SK-MEL-5 (cell line): ENCODE measurements at places on chromosomes 11 and 22.

- no peak for DNase-seq
Measured at GRCh38 chr11:83564870-83565269, 278.7 kb upstream of the CCDC90B start.

- DNase-seq = no peak
Measured at GRCh38 chr11:40139536-40139935, 1319.9 kb downstream of the LRRC4C start.

DNA sequence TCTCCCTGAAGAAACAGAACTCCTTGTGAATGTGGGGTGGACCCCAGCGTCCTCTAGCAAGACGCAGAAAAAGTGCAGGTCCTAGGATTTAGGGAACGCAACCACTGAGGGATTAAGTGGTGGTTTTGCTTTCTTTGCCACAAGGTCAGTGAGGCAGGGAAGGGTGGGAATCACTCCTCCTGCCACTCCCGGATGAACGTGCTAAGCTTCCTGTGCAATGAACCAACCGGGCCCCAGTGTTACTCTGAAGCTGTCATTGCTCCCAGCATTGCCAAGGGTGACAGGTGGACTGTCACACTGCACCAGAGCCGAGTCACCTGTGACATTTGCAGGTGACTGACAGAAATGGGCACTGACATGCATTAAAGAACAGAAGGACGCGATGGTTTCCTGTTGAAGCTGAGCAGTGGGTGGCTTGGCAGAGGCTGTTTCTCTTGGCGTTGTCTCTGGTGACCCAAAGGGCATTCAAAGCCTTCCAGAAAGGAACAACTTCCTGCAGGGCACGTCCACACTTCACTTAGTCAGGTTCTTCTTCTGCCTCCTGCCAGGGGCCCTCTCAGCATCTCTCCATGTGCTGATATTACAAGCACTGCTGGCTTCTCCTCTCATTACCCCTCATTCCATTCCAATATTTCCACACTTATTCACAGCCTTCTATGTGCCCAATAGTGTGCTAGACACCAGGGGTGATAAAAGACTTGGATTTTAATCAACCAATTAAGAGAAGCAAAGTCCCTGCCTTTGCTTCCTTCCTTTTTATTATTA, 9.7 kb downstream of the KIRREL3 start:
- no peak for DNase-seq

GRCh38 chr22:37011472-37011871, 7.8 kb downstream of the TST start:
- no peak for DNase-seq

DNA sequence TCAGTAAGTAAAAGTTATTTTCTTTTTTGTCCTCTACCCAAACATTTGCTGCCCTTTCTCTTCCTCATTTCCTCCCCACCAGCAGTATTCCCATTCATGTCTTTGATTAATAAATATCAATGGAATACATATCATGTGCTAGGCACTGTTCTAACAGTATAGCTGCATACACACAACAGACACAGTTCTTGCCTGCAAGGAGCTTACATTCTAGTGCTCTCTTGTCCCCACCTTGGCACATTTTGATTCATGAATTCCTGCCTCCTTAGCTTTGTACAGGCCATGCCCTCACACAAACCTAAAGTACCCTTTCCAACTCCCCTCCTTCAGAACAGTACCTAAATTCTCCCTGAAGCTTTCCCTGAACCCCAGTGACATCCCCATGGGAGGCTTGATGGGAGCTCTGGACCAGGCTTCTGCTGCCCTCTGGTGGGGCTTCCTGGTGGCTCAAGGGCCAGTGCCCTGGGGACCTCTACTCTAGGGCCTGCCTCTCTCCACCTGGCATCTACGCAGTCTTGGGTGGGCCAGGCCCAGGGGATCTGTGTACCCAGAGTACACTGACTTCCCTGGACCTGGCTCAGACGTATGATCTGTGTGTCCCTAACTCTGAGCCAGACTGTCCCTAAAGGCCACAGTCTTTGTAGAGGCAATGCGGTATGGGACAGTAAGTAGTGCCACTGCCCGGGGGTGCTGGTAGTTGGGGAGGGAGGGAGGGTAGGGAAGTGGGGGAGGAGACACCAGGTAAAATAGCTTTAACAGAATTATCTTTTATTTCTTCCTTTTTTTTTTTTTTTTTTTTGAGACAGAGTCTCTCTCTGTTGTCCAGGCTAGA, 14.1 kb downstream of the RPS13 start:
- peak; percentile 74 for DNase-seq

DNA sequence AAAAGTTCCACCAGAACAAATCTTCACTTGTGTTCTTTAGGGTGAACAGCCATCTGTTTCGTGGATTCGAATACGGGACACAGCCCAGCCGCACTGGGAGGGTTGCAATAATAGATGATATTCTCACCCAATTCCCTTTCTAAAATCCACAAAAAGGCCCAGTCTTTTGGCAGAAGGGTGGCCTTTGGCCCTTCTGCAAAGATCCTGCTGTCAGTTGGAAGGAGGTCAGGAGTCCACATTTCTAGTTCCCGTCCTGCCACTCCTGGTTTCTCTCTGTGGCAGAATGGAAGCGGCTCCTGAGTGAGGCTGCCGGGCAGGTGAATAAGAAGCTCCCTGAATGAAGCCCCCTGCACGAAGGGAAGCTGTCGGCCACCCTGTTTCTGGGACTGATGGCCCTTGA, 11.2 kb upstream of the LINC01488 start:
- no peak for DNase-seq

GRCh38 chr11:2744166-2744565, 44.4 kb upstream of the KCNQ1OT1 start:
- DNase-seq = no peak

DNA sequence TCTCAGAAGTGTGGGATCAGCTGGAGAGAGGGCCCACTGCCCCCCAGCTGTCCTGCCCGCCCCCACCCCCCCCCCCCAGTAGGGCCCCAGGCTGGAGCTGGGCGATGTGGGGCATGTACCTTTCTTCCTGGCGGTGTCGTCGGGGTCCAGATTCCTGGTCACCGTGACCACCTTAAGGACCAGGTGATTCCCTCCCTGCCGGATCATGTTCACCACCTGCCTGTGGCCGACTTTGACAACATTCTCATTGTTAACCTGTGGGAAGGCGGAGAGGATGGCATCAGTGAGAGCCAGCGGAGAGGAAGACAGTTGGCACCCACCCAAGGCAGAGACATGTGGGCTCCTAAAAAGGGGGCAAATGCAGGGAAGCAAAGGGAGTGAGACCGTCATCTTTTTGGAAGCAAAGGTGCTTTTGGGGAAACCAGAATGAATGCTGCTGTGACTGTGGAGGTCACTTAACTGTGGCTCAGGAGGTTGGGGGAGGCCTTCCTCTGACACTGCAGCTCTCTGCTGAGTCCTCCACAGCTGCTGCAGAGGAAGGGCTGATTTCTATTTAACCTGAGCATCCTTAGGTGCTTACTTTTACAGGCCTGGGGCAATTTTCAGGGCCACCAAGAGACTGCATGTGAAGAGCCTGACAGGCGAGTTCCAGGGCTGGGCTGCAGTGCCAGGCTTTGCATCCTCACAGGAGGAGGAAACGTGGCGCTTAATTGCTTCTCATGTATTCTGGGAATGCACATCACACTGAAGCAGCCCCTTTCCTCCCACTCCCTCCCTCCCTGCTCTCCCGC, 104.5 kb downstream of the CTTN start:
- DNase-seq = no peak

DNA sequence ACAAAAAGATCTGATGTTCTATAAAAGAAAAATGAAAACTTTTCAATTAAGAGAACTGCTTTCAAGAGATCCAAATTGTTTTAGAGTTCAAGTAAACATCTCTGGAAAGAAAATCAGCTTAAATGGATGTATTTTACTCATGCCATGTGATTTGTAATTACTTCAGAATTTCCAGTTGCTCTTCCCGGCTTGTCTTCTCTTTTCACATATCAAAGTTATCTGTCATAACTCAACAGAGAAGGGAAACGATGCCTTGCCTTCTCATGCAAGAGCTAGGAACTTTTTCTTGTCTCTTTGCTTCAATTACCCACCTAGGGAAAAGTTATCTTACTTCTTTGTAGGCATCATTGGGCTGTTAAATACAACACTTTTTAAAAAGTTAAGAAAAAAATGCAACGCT, 255.2 kb upstream of the POU2AF2 start:
- no peak for DNase-seq

GRCh38 chr22:37018815-37019308, 385 bp downstream of the TST start:
- DNase-seq = peak; percentile 11

DNA sequence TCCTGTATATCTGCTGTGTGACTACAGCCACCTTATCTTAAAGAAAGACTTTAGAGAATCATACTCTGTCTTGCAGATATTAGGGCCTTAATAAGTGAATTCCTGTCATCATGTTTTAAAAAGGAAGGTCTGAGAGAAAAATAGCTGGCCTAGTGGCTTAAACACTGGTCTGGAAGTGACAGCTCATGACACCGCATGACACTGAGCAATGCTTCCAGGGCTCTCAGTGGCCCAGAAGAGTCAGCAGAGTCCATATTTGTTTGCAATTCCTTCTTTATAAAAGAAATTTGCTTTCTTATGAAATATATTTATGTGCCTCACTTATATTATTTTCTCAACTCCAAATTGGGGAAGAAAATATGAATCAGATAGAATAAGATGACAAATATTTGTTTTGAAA, 33.0 kb downstream of the MMP20 start:
- DNase-seq = no peak

DNA sequence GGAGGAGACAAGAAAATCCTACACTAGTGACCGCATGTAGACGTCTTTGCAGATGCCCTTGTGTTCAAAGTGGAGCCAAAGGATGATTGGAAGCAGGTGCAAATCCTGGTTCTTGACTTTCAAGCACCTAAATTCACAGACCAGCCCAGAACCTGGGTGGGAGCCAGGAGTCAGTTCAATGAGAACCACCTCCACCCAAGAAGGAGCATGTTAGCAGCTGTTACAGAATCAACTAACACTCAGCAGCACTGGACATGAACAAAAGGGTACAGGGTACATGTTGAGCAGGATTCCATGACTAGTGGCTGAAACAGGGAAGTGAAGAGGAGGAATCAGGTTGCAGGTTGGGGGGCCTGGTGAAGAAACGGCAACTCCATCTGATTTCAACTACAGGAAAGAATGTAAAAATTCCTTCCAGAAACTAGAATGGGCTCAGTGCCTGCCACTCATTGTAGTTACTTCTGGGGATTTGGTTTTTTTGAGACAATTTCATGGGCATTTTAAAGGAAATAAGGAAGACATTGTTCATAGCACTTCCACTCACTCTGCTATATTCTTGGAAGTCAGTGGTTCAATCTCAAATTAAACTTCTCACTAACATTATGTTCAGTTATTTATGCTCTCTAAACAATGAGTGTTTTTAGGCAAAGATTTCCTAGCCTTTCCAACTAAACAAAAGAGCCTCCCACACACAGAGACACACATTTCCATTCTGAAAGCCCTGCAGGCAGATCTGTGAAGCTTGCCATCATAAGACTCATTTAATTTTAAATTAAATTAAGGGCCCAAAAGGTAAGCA, 173.3 kb downstream of the CADM1 start:
- DNase-seq = peak; percentile 33
